ENCODE measurements at places on chromosomes 11 and 22.

DNA sequence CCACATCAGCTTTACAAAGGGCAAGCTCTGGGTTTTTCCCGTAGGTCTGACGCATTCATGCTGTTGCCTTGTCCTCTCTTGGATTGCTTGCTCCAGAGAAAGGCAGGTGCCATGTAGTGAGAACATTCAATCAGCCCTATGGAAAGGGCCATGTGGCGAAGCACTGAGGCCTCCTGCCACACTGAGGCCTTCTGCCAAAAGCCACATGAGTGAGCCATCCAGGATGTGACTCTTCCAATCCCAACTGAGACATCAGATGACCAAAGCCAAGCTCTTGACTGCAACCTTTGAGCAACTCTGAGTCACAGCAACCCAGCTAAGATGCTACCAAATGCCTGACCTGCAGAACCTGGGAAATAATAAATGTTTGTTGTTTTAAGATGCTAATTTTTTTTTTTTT is 9.0 kb upstream of the PANX3 start:
- no peak for DNase-seq

GRCh38 chr11:7640816-7641215 is 32.5 kb downstream of the CYB5R2 start:
- DNase-seq: no peak

DNA sequence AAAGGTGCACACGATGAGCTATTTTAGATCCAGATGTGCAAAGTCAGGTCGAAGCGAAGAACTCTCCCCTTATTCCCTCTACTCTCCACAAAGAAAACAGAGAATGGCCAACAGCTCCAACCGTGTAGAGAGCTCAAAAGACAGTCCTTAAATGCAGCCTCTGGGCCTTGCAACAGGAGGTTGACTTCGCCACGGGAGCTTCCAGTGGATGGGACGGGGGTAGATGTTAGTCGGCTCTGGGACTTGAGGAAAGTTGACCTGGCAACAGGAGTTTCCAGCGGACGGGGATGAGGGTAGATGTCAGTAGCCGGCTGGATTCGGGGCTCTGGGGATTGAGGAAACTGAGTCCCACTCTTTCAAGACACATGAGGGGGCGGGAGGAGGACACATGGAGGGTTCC is 450.4 kb downstream of the BRD1 start:
- DNase-seq: no peak

DNA sequence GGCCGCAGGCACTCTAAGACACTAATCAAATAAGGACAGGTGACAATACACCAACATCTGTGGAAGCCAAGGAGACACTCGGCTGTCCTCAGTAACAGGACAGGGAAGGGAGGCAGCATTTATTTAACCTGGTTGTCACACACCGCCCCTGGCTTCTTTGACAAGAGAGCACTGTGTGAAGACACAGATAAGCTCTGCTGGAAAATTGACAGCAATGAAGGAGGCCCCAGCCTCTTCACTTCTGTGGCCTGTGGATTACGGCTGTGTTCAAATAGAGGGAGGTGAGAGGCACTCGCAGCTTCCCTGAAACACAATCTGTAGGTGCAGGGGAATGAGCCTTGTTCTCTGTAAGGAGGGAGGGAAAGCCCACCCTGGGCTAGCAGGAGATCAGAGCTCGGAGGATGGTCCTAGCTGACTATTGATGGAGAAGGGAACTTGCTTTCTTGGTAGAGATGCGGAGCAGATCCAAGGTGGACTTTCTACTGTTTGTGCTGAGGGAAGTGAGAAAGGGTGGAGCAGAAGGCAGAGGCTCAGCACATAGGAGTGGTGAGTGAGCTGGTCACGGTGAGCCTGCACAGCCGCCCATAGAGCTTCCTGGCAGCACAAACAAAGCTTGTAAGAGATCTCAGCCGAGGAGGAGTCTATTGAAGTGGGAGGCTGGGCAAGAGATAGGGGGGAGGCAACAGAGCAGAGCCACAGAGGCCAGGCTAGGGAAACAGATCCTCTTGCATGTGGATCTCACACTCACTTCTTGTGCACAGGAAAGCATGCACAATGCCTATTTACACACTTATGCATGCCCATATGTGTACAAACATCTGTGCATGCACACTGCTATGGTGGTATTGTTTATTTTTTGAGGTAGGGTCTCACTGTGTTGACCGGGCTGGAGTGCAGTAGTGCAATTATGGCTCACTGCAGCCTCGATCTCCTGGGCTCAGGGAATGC is 114.6 kb upstream of the THY1 start:
- no peak for DNase-seq

- no peak for DNase-seq
Measured at GRCh38 chr11:27234043-27234668, 128.9 kb downstream of the CCDC34 start.

DNA sequence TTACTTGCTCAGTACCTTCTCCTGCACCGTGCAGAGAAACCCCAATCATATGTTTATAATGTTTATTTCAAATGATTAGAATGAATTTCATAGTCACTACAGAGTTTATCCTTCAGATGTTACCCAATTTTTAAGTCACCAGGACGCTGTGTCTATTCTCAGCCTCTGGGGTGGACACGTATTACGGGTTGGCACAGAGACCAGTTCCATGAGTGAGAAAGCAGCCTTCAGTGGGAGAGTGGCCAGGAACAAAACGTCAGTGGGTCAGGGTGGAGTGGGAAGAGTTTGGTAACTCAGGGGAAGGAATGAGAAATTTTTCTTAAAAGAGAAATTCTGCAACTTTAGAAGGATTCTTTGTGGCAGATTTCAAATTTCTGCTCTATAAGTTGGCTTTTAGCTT is 77.1 kb upstream of the MTMR2 start:
- DNase-seq: no peak

DNA sequence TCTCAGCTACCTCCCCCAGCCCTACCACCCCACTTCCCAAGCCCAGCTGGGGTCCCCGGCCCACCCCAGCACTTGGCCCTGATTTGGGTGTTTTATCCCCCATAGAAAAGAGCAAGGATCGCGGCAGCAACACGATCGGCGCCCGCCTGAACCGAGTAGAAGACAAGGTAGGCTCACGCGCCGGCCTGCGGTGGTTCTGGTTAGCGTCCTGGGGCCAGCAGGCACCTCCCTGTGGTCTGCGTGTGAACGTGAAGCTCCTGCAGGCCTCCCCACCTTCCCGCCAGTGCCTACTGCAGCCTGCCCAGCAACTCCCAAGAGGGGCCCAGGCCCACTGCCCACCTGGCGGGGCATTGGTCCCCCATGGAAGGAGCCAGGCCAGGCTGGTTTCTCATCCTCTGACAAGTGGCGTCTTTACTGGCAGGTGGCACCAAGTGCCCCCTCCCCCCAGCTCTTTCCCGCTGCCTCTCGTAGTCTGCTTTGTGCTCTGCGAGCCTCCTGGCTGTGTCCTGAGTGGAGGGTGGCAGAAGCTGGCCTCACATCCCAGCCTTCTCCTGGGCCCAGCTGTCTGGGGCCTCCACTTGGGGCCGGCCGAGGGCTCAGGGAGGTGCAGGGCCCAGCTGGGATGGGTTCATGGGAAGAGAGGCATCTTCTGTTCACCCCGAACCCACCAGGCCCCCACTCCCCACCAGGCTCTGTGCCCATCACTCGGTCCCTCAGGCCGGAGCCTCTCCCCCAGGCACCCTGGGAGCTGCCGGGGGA is 78.3 kb upstream of the KCNQ1OT1 start:
- DNase-seq: no peak

DNA sequence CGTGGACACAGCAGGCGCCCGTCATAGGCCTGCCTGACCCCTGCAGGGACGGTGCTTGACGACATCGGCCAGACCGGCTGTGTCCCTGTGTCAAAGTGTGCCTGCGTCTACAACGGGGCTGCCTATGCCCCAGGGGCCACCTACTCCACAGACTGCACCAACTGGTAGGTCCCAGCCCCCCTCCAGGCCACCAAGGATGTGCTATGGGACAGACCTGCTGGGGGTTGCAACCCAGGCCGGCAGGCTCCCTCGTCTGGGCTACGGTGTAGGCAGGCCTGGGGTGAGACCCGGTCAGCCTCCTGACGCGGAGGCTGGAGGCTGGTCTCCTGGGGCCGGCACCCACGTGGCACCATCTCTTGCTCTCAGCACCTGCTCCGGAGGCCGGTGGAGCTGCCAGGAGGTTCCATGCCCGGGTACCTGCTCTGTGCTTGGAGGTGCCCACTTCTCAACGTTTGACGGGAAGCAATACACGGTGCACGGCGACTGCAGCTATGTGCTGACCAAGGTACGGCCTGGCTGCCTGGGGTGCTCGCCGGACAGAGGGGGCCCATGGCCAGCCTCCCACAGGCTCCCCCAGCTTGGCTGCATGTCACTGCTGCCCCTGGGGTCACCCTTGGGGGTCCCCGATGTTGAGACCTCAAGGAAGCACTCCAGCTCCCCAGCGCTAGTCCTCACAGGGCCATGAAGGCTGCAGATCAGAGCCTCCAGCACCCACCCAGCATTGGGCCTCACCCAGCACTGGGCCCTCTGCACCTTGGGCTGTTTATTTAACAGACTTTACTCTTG is 7.7 kb downstream of the MUC5AC start:
- no peak for DNase-seq

DNA sequence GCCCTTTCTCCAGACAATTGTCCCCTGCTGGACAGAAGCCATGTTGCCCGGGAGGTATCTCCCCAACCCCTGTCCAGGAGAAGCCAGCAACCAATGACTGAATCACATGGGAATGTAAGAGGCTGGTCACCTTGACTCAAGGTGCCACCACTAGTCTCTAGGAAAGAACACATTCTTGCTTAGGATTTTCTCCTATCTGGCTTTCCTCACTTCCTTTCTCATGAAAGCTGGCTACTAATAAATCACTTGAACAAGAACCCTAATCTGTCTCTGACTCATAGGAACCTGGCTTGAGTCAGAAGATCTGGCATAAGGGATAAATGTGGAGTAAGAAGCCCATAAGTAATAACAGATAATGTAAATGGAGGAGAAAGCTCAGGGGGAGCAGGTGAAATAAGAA is 101.4 kb upstream of the C11orf87 start:
- DNase-seq: no peak

GRCh38 chr11:62001450-62002191 is 34.2 kb upstream of the FTH1 start:
- DNase-seq: no peak

DNA sequence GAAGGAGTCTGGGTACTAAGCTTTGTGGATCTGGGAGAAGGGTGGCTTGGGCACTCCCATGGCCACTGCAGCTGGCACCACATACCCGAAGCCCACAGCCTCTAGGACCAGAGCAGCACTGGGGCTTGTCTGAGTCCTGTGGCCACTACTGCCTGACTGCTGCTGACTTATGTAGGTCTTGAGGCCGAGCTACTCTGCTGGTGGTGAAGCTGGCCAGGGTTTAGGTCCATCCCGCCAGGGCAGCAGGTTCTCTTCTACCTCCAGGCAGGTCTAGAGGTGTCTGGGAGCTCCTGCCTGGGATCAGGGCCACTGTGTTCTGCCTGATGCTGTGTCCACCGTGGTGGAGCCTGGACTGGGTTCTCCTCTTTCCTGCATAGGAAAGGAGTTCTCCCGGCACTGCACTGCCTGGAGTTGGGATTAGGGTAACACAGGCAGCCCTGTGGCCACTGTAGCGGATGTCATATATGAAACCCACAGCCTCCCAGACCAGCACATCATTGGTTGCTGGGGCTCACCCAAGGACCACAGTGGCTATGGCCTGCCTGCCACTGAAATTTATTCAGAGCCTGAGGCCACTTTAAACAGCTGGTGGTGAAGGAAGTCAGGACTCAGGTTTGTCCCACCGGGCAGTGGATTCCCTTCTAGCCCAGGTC is 109.8 kb upstream of the SERPIND1 start:
- no peak for DNase-seq

DNA sequence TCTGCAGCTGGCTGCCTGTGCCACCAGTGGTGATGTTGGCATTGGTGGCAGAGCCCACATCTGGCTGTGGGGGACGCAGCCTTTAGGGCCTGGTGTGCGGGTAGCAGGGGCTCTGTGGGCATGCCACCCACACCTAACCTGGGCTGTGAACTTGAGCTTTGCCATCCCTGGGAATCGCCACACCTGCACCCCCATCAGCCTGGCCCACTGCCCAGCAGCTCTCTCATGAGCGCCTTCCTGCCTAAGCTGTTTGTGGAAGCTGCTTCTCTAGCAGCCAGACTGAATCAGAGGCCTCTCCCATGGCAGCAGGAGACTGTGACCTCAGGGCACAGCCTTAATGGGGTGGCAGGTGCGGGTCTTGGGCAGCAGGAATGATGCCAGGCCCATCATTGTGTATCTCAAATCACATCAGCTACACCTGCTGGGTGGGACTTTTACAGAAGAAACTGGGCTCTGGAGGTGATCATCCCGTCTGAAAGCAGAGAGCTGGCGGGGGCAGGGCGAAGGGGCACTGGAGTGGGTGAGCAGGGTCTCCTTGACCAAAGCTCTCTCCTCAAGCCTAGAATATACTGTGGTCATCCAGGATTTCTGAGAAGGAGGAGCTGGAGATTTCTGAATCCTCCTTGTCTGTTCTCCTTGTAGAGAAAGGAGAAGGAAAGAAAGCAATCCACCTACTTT is 17.8 kb upstream of the CARS1 start:
- DNase-seq: no peak

DNA sequence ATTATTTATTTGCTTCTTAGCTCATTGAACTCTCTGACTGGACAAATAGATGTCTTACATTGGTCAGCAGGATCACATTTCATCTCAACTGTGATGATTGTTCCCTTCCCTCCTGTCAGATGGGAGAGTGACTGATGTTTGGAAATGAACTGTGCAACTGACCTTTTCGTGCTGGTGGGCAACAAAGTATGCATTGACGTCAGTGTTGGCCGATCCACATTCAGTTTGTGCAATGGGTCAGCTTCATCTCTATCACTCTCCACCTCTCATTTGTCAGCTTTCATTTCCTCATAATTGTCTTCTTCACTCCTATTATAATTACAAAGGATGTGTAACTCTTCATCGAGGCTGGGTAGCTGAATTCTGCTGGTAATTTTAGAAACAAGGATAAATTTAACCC is 71.3 kb downstream of the PPP2R1B start:
- no peak for DNase-seq

- no peak for DNase-seq
Measured at GRCh38 chr11:8268530-8269400, 5.1 kb upstream of the LMO1 start.
